Left lung (tissue), 14 donors: ENCODE measurements at places on chromosomes 1 and 21. TPM values are rescaled to one million over a fixed set of nuclear protein-coding genes. Genes with fewer than 3 reads are reported as not detected.

The KCND3 gene
- polyA plus RNA-seq: 0.64 TPM

DNA sequence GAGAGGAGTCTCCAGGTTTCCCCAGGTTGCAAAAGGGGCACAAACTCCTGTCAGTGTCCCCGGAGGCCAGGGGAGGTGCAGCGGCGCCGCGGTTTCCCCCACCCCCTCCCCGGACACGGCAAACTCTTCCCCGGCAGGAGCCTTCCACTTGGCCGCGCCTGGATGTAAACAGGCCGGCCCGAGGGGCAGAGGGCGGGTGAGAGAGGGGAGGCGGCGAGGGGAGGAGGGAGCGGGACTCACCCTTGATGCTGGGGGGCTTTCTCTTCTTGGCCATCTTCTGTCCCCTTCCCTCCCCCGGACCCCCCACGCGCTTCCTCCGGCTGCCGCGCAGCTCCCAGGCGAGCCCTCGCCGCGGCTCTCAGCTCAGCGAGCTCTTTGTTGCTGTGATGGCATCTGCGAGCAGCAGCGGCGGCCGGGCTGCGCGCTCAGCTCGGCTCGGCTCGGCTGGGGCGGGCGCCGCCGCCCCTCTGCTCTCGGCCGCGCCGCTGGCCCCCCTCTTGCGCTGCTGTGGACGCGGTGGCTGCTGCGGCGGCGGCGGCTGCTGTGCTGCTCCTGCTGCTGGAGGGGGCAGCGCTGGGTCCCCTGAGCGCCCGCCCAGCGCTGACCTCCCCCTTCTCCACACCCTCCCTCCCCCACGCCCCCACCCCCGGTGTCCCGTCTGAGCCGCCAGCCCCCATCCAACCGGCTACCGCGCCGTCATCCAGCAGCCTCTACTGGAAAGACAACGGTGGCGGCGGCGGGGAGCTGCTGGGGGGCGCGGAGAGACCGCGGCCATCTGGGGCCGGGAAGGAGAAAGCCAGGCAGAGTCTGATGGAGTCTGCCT lies 4.9 kb upstream of the SLC44A5 start:
- DNase-seq: peak; percentile 82
- H3K27ac ChIP-seq: no peak overlapping the region
- H3K36me3 ChIP-seq: no peaks in the 10 kb centered on the region
- H3K27me3 ChIP-seq: peaks cover 36% of the 10 kb centered on the region
- peak overlapping the region; percentile 26 for H3K4me3 ChIP-seq

DNA sequence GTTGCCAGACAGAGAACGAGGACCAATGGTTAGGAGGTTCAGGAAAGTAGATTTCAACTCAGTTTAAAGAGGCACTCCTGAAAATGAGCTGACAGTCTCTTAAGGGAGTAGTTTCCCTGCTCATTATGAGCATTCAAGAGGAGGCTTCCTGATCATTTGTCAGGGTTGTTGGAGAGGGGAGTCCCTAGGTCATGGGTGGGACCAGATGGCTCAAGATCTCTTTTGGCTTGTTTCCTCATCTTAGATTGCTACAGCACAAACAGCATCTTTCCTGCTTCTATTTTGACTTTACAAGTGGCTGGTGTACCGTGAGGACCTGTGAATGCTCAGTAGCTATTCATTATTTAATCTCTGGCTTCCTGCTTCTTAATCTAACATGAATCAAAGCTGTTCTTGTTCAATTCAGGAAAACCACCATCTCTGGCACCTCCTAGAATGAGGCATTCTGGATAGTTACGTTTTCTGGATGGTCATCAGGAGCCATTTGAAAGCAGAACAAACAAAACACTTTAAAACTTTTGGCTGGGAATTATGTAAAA lies 47.6 kb downstream of the PEX14 start:
- H3K27ac ChIP-seq: no peak overlapping the region
- no peak for DNase-seq
- no peak overlapping the region for H3K4me3 ChIP-seq
- H3K27me3 ChIP-seq: no peaks in the 10 kb centered on the region
- H3K36me3 ChIP-seq: no peaks in the 10 kb centered on the region

- no peaks in the 10 kb centered on the region for H3K36me3 ChIP-seq
- no peak overlapping the region for H3K27ac ChIP-seq
- no peaks in the 10 kb centered on the region for H3K27me3 ChIP-seq
- H3K4me1 ChIP-seq: no peaks in the 10 kb centered on the region
- H3K4me3 ChIP-seq: no peak overlapping the region
Observed at GRCh38 chr1:200901350-200901749, 6.7 kb downstream of the INAVA start.

- no peak overlapping the region for H3K4me3 ChIP-seq
- no peak for DNase-seq
- H3K27me3 ChIP-seq: no peaks in the 10 kb centered on the region
- H3K27ac ChIP-seq: no peak overlapping the region
Observed at GRCh38 chr1:175383239-175383638, 190.7 kb upstream of the KIAA0040 start.
